ENCODE measurements at places on chromosomes 4 and X.

DNA sequence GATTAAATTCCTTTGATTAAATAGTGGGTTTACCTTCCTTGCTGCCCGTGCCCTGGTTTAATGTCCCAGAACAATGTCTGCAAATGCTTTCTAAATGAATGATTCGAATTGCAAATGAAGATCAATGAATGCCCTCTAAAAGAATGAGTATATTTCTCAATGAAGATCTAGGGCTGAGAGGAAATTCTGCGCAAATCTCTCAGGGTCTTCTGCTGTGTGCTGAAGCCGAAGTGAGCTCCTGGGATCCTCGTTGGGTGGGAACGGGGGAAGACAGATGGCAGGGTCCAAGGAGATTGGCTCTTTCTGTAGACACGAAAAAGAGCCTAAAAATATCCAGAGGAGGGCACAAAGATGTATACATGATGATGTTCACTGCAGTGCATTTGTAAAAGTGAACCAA is 224.8 kb downstream of the STIM2 start:
- no peak for DNase-seq

DNA sequence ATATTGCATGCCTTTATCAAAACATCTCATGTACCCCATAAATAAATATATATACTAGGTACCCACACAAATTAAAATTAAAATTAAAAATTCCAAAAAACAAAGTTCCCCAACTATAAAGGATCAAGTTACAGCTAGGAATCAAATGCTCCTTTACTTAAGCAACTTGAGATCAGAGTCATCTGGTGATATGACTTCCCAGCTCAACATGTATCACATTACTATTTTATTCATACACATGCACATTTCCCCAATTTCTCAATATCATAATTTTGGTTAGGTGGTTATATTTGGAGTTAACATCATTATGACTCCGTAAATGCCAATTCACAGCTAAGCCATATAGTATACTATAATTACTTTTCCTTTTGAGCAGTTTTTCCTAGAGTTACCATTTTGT is 60.9 kb downstream of the CLOCK start:
- no peak for DNase-seq

DNA sequence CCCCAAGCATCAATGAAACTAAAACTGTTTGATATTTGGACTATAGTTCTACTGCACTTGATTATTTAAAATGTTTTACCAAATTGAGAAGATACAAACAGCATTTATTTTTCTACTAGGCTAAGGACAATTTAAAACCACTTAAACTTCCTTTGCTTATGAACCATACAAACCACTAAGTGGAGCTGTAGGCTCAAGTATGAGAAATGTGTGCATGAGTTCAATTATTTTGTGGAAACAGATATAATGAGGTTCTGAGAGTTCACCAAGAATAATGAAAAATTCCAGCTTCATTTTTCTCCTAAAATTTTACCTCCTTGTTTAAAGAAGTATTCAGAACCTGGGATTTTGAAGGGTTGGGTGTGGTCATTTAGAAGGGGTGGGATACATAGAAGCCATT is 63.1 kb downstream of the SERPINA7 start:
- DNase-seq = no peak

DNA sequence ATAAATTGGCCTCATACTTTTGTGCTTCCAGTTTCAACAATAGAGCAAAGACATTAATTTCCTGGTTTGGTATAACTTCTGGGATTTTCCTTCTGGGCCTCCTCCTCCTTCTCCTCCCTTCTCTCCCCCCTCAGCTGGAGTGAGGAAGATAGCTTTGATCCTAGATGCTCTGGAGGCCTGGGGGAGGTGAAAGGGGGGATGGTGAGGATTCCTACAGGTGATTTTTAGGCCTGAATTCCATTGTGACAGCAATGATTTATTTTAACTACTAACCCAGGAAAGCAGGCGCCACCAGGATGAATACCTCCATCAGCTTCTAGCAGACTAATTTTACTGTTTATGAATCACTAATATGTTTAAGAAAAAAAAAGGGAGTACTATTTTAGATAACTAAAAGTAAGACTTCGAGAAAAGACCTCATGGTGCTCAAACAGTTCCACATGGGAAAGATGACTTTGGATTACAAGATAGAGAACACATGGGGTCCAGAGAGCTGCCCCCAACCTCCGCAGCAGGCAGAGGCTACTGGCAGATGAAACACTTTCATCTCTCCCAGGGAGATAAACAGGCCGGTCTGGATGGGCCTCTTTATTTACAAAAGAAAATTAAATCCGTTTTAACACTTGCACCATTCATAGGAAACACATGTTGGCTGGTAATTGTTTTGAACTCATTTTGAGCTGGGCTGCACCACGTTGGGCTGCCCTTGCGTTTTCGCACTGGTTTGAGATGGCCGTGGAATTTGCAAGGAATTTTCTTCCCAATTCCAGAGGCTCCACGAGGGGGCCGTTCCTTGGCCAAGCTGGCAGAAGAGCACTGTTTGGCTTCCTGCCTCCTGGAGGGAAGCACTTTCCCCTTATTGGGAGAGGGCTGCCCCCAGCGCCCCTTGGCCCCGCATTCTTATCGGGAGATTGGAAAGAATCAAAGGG is 125.1 kb upstream of the STX18 start:
- DNase-seq = no peak

DNA sequence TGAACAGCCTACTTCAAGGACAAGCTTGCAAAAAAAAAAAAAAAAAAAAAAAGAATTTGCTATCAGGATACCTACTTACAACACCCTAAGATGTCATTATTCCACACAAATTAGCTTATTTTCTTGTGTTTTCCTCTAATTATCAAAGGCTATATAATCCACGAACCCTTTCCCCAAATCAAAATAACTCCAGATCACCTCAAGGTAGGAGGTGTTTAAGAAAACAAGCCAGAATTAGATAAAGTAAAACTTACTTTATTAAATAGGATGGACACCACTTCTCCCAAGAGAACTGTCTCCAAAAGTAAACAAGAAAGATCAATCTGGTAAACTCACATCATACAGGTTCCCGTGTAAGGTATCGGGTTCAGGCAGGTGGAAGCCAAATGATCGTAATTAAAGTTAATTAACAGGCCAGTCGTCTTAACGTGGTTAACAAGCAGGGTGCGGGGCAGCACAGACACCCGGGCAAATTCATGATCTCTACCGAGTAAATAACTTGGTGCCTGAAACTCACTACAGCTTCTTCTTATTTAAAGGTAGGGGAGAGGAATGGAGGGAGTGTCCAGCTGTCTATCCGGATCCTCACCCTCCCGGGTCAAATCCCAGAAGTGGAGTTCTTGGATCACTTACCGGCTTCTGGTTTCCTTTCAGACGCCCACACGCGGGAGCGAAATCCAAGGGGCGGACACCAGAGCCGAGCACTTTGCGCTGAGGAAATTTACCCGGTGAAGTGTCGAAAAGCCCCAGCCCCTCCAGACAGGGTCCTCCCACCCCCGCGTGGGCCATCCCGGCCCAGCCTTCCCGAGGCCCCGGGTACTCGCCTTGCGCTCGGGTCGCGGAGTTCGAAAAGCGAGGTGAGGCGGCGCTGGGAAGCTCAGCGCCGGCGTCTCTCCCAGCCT is 708 bp downstream of the ARAP2 start:
- no peak for DNase-seq

- no peak for DNase-seq
These were observed 67.6 kb upstream of the SLC7A3 start for GRCh38 chrX:70998411-70999027.

DNA sequence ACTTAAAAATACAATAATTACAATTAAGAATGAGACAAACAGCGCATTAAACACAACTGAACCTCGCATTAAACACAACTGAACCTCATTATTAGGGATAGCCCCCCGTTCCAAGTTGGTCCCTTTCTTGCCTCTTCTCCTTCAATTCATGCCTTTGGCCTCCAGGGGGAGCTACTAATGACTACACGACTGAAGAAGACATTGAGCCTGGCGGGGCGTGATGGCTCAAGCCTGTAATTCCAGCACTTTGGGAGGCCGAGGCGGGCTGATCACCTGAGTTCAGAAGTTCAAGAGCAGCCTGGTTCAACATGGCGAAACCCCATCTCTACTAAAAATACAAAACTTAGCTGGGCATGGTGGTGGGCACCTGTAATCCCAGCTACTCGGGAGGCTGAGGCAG is 56.4 kb upstream of the NWD2 start:
- DNase-seq = no peak

DNA sequence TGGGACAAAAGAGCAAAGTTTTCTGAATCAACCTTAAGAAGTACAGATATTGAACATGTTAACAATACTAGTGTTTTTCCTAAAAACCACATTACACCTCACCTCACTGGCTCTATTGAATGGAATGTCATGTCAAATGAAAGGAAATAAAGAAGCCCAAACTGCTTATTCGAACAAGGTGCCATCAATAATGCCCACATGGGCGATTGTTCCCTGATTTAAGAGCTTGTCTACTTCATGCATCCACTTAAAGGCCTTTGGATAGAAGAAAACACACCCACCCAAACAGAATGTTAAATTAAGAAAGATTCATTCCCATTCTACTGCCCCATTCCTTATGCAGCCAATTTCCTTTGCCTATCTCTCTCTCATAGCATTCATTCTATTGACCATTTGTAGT is 118.5 kb upstream of the PAQR3 start:
- DNase-seq = no peak

- DNase-seq = no peak
These were observed 88.5 kb downstream of the SLC2A9 start for GRCh38 chr4:9932771-9933170.

GRCh38 chr4:32472918-32473317 is 1752.7 kb downstream of the PCDH7 start:
- DNase-seq = no peak

DNA sequence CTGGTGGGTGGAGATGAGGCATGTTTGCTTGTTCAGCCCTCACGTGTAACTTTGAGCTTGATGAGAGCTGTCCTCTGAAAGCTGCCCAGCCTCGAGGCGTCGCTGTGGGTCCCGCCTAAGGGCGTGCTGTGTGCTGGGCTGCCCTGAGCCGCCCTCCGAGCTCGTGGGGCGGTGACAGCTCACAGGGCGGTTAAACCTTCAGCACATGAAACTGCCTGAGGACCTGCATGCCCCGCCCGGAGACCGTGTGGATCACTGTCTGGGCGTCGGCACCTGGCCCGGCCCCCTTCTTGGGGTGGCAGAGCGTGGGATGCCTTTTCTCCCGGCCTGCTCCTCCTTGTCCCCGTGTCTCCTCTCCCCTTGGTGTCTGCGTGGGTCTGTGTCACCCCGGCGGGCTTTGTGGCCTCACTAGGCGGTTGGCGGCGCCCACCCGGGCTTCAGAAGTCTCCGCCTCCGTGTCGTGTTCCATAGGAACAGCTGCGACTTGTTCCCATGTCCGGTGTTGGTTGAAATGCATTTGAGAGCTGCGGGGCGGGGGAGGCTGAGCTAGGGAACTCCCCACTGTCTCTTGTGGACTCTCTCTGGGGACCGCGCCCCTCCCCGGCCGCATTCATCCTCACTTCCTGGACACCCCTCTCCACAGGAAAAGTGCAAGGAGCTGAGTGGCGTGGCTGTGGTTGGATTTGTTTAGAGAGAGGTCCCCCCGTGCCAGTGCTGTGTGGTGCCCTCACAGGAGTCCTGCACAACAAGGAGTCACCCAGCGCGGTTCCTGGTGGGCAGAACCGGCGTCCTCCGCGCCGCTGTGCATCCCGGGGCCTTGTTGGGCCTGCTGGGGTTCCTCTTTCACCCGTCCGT is 6.8 kb downstream of the AKAP17A start:
- DNase-seq = no peak

GRCh38 chr4:119039779-119040178 is 95.9 kb upstream of the MYOZ2 start:
- no peak for DNase-seq

All from HS-5 (cell line).